Activated CD4-positive, alpha-beta T cell treated with anti-CD3 and anti-CD28 coated beads for 1 hour (primary cell): ENCODE measurements at places on chromosomes 1 and 21.
A peak's percentile ranks its signal among the peaks of the same experiment; 100 is the strongest.

DNA sequence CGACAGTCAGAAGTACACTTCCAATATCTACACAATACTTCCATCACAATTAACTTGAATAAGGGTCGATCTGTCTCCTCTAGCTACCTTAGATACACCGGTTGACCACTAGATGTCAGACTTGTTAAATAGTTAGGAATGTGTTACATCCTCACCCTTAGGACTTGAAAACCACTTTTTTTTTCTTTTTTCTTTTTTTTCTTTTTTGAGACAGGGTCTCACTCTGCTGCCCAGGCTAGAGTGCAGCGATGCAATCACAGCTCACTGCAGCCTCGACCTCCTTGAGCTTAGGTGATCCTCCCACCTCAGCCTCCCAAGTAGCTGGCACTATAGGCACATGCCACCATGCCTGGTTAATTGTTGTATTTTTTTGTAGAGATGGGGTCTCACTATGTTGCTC lies 120.4 kb upstream of the GREM2 start:
- DNase-seq: no peak

GRCh38 chr21:43196826-43197225 lies 28.0 kb downstream of the CRYAA start:
- no peak for DNase-seq

GRCh38 chr1:179026813-179027669 lies 1.3 kb downstream of the FAM20B start:
- DNase-seq: no peak

DNA sequence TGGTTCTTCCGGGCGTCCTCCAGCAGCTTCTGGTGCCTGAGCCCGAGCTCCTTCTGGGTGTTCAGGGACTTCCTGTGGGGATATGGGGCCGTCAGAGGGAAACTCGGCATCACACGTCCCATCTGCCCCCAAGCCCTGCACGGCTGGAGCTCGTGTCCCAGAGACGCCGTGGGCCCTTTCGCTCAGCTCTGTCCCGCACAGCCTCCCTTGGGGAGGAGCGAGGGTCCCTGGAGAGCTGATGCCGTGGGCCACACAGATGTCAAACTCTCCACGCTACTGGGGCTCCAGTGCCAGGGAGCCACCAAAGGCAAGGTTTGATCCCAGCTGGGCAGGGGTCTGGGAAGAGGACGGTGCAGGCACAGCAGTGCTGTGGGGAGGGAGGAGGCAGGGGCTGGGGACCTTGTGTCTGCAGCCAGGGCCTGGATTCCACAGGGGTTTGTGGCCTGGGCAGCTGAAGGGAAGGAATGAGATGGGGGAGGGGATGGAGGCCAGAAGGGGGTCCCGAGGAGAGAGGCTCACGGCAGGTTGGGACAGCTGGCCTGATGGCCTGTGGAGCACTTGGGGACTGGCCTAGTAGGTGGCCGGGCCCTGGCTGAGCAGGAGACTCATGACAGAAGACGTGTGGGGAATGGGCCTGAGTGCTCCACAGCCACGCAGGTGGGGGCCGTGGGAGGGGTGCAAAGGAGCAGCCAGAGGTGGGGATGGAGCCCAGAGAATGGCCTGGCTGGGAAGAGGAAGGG lies 30.4 kb downstream of the CFAP74 start:
- no peak for DNase-seq

DNA sequence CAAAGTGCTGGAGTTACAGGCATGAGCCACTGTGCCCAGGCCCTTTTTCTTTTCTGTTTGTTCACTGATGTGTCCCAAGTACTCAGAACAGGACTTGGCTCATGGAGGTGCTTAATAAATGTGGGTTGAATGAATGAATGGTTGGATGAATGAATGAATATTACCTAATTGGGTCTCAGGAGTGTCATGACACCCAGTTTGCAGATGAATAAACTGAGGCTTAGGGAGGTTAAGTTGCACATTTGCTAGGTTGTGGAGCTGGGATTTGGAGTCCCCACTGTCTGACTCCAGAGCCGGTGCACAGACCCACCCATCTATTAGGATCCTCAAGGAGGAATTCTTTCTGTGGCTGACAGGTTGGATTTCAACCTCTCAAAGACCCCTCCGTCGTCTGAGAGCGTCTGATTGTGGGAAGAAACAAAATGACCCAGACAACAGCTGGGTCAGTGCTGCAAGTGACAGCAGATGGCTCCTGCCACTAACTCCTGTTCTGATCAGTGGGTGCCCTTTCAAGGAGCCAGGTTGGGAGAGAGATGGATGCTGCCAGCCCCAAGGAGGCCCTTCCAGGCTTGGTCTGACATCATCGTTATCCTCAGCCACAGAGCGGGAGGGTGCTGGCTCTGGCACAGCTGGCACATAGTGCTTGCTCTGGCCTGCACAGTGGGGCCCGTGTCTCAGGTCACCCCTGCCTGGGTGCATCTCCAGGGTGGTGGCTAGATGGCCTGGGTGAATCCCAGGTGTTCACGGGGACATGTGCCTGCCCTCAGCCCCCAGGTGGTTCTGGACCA lies 24.2 kb downstream of the ARHGEF10L start:
- DNase-seq: no peak

- DNase-seq: no peak
Observed at GRCh38 chr1:22854688-22855565, 117.7 kb downstream of the LACTBL1 start.

- no peak for DNase-seq
Observed at GRCh38 chr1:26983863-26984262, 9.6 kb upstream of the TRNP1 start.

GRCh38 chr1:16324456-16324890 lies 27.8 kb downstream of the FBXO42 start:
- no peak for DNase-seq

DNA sequence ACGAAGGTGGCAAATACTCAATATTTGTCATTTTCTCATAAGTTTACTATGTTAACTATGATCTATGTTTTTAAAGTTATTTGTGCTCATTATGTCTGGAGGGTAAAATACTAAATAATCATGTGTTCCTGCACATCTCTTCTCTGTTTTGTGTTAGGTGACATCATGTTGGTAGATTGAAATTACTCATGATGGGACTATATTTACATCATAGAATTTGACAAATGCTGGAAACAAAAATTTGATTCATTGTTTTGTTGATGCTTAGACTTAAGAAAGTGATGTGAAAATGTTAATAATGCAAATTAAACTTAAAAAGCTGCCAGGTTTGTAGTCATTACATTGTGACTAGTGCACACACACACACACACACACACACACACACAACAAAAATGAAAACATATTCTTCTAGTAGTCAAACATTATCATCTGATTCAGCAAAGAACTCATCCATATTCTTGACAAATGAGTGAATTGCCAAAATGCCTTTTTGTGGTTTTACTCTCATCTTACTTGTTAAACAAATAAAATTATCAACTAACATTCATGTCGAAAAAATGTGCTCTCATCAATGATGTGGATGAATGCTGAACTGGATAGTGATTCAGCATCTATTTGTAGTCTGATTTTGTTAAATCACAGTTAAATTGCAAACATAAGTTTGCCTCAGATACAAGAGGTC lies 870.7 kb downstream of the BRINP3 start:
- no peak for DNase-seq

DNA sequence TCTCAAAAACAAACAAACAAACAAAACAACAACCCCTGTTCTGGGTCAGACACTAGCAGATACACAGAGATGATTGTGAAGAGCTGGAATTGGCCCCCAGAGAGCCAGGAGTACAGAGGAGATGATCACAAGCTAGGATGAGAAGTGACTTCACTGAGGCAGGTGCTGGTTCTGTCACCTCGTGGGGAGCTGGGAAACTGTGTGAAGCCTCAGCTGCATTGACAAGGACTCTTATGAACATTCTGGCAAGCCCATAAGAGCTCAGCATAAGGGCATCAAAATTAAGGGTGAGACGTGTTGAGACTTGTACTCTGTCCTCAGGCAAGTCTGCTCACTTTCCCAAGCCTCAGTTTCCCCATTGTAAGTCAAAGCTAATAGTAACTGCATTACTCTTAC lies 14.7 kb upstream of the PTP4A2 start:
- DNase-seq: no peak

GRCh38 chr21:45045481-45045880 lies 28.9 kb upstream of the ADARB1 start:
- no peak for DNase-seq

DNA sequence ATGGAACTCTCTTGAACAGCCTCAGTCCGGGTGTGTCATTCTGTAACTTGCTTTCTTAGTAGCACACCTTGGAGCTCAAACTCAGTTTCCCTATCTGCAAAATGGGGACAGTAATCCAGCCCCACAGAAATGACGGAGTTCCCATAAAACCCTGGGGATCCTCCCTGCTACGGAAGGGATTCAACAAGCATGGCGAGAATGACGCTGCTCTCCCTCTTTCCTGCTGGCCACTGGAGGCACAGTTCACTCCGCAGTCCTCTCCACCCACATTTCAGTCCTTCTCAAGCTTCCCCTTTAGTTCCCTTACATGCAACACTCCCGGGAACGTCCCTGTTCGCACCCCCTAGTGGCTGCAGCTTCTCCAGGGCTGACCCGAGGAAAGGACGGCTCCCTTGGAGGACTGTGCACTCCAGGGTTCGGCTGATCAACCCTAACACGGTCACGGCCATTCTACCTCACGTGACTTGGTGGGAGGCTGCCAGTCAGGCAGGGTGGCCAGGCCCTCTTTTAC lies 20.6 kb downstream of the RUNX3 start:
- no peak for DNase-seq

GRCh38 chr1:197096137-197096536 lies 29.1 kb upstream of the F13B start:
- DNase-seq: no peak

GRCh38 chr1:179926850-179927205 lies 27.8 kb upstream of the CEP350 start:
- DNase-seq: no peak

GRCh38 chr1:220966881-220967611 lies 87.8 kb downstream of the HLX start:
- no peak for DNase-seq

DNA sequence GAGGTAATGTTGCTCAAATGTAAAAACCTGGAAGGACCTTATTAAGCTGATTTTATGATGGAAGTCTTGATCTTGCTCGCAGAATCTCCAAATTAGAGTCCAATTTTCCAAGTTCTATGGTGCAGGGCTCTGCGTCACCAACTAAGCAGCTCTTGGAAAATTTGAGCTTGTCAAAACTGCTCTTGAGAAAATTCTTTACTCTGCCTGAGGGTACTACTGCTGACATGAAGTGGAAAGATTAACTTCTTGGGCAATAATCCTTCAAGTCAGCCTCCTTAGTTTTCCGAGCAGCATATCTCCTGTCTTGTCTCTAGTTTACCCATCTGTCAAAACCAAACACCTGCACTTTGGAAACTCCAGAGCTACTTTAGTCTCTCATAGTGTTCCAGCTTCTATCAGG lies 293.7 kb downstream of the KCTD3 start:
- DNase-seq: no peak

DNA sequence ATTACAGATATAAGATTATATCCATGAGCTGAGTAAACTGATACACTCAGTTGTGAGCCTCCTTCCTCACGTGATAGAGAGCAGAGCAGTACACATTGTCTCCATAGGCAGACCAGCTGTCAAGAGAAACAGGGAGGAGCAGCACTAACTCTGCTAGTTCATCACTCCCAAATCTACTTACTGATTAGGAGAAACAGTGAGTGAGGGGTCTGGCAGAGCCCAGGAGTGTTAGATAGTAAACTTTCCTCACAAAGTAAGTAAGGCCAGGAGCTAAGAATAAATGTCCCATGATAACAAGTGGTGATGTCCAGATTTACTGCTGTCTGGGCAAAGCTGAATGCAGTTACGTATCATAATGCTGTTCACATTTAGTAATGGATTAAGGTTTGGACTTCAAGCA lies 168.6 kb upstream of the KCNK2 start:
- DNase-seq: no peak

- DNase-seq: no peak
Observed at GRCh38 chr1:46362158-46362557, 21.6 kb downstream of the NSUN4 start.

DNA sequence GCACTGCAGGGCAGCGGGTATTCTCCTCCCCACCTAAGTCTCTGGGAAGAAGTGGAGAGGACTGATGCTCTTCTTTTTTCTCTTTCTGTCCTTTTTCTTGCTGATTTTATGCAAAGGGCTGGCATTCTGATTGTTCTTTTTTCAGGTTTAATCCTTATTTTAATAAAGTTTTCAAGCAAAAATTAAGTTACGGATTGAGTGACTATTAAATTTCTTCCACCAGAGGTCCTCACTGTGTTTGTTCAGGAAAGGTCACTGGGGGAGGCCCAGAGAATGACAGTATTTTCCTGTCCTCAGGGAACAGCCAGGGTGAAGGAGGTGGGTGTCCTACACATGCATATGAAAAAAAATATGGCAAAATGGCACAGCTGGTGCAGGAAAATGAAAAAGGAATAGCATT lies 4.4 kb upstream of the ELF3 start:
- no peak for DNase-seq

DNA sequence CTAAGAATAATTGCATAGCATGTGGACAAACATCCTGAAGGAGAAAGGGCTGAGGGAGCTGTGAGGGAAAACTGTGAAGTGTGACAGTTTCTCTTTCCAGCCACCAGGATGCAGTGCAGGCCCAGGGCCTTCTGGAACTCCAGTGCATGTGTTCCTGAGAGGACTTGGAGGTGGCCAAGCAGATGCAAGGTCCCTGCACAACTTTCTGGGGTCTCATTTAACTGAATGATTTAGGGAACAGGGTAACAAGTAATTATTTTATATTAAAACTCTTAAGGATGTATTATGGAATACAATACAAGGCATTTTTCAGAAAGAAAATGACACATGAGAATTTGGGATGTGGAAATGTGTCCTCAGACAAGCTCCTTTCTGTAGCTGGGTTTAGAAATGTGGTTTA lies 61.2 kb upstream of the MCOLN3 start:
- DNase-seq: peak; percentile 11

GRCh38 chr1:178023181-178023618 lies 53.3 kb upstream of the SEC16B start:
- no peak for DNase-seq

GRCh38 chr1:46334030-46334384 lies 6.6 kb upstream of the NSUN4 start:
- no peak for DNase-seq

DNA sequence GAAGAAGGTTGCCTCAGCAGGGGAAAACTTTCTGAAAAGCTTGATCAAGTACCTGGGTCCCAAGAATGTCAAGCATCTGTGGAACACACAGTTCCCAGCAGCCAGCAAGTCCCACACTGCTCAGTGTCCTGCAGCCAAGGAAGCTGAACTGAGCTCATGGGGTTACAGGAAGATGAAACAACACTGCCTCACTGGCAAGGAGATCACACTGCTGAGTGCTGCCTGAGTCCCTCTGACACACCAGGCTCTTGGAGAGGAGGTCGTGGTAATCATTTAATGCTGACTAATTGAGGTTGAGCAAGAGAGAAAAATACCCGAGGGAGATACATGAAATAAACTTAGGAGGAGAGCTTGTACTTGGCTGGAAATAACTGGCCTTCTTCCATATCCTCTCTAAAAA lies 75.2 kb downstream of the MPZL1 start:
- DNase-seq: no peak

DNA sequence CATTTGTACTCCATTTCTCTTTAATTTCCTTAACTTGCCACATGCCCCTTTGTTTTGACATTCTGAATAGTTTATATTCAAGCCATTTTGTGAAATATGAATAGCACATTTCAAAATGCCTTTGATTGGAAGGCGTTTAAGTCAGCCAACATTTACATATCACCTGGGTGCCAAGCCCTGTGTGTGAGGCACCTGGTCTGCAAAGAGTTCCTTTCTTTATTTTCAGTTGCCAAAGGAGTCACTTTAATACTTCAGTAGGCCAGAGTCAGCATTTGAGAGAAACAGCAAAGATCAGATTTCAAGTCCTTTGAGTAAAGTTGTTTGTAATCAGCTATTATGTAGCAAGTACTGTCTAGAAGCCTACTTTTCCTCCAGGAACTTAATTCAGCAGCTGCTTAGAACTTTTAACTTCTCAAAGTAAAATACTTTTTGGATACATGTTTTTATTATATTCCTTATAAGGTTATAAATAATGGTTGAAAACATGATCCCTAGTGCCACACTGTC lies 70.8 kb downstream of the DTL start:
- DNase-seq: no peak
